ENCODE measurements at places on chromosomes 5 and 9.

DNA sequence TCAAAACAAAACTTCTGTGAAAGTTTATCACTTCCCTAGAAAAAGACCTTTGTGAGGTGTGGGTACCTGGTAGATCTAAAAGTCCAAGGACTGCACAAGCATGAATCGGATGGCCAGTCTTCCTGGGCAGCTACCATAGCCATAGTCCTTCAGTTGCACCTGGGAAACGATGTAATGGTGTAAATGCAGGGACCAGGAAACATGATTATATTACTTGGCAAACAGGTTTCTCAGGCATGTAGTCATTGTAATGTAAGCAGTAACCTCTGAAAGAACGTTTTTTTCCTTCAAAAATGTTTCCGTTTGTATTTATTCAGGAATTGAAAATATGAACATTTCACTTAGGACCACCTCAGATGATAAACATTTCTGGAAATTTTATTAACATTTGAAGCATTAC is 433.4 kb downstream of the DTWD2 start:
- no peak for DNase-seq

- DNase-seq, result no peak
Observed at GRCh38 chr5:106854922-106855321, 815.8 kb downstream of the EFNA5 start.

DNA sequence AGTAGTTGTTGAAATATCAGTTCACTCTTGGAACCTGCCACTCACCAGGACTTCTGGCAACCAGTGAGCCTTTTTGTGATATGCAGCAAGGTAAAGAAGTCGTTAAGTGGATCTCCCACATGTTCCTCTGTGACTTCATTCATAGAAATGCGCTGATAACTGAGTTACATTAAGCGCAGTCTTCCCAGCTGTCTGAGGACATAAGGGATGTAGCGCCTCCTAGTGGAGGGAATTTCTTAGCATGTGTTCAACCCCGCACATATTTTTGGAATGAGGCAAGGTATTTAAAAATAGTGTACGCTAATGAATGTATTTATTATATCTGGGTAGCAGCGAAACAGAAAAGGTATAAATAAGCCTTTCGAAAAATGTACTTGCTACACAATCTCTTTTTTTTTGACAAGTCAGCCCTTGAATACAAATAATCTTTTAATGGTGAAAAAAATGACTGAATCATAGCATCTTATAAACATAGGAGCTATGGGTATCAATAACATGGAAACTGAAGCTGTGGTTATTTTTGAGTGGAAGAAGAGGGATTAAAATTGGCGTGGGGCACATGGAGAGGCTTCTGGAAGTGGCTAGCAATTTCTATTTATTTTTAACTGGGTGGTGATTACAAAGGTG is 38.0 kb downstream of the PALM2AKAP2 start:
- no peak for DNase-seq

GRCh38 chr9:107462691-107463090 is 26.9 kb downstream of the KLF4 start:
- DNase-seq, result no peak

DNA sequence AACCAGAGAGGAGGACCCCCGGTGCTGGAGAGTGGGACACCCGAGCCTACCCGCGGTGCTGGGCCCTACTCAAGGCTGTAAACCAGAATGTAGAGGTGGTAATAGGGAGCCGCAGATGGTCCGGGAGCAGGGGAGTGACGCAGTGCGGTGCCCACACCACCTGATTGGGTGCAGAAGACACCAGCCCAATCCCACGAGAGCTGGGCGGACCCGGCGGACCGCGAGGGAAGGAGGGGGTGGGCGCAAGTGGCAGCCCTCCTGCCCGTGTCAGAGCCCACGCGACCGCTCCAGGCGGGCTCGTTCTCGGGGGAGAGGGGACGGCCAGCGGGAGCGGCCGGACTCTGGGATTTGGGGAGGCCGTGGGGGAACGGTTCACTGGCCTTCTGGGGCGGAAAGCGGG is 71.2 kb downstream of the C9orf50 start:
- peak; percentile 91 for DNase-seq

DNA sequence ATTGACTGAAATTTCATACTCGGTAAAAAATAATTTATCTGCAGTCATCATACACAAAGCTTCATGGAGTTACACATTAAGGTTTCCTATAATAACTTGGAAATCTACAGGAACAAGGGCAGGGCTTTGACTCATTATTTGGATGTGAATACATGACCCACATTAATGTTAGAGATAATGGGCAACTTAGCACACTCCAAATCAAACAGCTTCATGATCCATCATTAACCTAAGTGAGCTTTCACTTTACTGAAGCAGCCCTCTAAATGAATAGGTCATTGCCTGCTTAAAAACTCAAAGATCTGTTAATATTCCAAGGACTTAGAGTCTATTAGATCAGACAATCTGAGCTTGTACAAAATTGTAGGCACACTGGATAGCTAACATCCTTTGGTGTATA is 9.0 kb downstream of the CDH12 start:
- no peak for DNase-seq

GRCh38 chr9:715300-715699 is 126.2 kb upstream of the DMRT1 start:
- DNase-seq, result no peak

DNA sequence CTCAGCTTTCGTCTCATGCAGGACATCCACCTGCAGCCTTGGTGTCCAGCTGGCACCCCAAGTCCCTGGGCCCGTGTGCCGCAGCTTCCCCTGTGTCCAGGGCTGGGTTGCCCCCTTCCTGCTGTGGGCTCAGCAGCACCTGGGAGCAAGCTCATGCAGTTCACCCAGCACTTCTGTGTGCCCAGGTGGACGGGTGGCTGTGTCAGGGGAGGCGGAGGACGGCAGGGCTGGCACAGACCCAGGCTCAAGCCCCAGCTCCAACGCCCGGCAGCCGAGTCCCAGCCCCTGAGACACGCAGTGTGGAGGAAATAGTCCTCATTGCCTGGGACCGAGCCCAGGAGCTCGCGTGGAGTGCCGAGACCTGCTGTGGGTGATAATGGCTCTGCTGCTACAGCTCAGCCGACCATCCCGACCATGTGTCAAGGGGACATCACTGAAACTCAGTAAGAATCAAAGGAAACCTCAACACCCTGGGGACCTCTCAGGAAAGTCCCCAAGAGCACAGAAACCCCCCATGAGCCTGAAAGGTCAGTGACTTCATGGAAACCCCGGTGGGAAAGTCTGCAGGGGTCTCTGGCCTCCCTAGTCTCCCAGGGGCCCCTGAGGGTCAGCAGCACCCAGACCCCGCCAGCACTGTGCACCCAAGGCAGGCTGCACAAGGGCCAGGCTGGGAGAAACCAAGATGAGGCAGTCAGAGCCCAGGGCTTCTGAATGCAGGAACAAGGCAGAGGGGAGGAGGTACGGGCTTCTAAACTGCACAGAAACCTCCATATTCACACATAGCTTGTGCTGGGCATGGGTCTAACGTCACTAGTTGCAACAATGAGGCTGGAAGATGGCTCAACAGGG is 38.8 kb downstream of the LPCAT1 start:
- no peak for DNase-seq

DNA sequence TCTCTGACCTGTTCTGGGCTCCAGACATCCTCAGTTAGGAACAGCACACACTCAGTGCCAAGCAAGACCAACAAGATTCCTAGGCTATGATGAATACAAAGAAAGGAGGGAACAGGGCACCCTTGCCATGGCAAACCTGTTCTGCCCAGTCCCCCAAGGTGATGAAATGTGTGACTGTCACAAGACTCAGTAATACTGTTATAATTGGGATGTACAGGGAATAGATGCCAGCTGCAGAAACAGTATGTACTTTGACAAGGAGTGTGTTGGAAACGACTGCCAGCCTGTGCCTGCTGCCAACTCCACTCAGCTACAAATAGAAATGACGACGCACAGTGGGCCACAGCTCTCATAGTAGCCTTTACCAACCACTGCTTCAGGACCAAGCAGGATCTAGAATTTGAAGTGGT is 453.0 kb downstream of the EFNA5 start:
- DNase-seq, result peak; percentile 75

DNA sequence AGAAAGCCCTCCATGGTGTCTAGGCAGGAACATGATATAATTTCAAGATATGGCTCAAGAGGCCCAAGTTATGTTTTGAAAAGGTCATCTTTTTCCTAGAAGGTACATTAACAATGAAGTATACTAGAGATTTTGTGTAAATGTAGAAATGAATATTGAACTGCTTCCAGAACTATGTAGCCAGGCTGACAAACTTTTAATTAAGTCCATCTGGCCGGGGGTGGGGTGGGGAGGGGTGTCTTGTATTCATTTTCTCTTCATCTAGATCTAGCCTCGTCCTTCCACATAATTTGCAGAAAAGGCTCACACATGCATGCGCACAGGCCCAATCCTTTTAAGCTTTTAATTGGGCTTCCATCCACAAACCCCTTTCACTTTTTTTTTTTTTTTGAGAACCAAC is 323.3 kb downstream of the ARL15 start:
- DNase-seq, result no peak

- DNase-seq, result no peak
Observed at GRCh38 chr5:79436224-79436623, 77.7 kb downstream of the HOMER1 start.

DNA sequence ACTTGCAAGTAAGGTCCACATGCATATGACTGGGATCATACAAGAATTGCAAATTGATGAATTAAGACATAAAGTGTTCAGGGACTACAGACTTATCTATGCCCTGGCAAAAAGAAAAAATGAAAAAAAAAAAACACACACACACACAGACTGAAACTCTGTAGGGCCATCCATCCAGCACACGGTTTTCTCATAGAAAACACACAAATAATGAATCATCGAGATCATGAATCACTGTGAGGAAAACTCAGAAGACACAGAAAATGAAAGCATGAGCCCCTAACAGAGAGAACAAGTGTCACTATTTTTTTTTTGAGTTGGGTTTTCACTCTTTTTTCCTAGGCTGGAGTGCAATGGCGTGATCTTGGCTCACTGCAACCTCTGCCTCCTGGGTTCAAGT is 185.2 kb downstream of the IRX2 start:
- DNase-seq, result no peak

DNA sequence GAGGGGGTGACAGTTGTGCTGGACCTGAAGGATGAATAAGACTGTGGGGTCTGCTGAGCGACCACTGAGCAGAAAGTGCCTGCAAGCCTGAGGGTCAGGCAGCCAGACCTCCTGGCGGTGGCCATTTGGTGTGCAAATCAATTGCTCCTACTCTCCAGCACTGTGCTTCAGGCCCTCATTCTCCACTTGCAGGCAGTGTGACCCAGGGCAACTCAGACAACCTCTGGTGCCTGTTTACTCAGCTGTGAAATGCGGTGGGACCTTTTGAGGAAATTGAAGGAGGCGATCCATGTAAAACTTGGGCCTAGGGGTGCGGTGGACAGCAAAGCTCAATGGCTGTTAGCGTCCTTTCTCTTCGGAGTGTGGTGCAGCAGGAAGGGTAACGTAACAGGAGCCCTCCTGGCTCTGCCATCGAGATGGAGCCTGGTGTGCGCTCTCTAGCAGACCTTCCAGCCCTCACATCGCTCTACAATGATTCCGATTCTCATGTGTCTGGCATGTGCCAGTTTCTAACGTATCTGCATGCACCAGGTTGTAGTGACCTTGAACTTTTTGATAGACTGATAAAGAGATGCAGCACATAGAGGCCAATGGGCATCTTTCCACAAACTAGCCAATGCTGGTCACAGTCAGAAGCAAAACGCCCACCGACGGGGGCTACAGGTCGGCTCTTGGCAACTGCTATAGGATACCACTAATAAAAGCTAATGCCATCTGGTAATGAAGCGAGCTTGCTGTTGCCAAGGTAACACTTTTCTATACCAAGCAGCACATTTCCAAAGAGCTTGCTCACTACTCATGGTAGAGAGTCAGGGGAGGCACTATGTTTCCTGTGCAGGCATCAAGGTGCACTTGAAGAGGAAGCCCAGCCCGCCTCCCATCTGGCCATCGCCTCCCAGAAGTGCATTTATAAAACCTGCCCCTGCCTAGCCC is 159.7 kb upstream of the RAPGEF1 start:
- DNase-seq, result no peak

DNA sequence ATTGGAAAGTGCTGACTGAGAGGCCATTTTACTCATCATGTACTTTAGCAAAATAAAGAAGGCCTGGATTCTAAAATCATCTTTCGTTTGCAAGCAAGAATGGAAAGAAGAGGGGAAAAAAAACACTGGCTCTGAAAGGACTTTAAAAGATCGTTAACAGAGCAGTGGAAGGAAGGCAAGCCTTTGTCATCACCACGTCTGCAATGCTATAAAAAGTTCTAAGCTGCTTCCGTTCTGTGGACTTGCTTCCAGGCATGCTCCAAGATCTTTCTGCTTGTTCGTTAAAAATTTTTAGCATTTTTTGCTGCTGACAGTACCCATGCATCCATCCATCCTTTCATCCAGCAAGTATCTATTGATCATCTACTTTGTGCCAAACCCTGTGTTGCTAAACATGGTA is 226.5 kb downstream of the GABBR2 start:
- DNase-seq, result no peak

GRCh38 chr9:116355153-116355921 is 201.7 kb downstream of the PAPPA start:
- no peak for DNase-seq

DNA sequence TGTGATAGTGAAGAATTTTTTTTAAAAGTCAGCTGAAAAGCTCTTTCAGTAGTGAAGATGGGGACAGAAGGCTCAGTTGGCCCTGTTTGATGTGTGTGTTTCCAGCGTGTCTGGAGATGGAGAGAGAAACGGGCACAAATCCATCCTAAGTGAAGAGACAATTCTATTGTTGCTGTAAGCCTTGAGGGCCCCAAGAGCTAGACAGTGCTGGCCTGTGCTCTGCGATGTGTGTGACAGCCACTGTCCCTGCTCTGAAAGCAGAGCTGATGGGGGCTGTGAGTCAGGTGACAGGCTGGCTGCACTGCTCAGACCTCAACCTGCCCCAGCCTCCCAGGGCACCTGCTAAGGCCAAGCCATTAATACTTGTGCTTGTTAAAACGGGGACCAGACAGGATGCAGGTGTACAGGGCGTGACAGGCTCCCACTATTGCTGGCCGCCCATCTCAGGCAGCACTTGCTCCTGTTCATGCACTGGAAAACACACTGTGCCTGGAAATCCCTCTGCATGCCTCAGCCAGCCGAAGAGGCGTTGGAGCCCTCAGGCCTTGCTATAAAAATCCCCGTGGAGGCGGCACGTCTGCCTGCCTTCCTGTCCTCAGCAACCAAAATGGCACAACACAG is 44.6 kb upstream of the SEMA4D start:
- peak; percentile 79 for DNase-seq

- no peak for DNase-seq
Observed at GRCh38 chr5:55402199-55402598, 94.4 kb downstream of the MTREX start.

- peak; percentile 46 for DNase-seq
Observed at GRCh38 chr5:13946111-13946510, 1.6 kb upstream of the DNAH5 start.

DNA sequence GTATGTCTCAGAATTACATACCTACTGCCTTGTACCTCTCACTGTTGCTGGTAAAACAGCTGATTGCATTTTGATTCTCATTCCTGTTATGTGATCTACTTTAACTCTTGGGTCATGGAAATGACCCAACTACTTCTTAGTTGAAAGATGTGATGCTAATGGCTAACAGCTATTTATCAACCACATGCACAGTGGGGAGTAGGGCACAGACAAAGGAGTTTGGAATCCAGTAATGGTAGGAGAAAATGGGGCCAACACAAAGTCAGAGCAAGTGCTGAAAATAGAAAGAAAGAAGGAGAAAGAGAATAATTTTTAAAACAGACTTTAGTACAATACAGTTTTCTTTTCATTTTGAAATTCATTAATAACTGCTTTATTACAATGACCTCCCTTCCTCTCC is 241.0 kb downstream of the PTPRD start:
- no peak for DNase-seq

GRCh38 chr5:31247381-31247780 is 53.9 kb downstream of the CDH6 start:
- DNase-seq, result no peak

Measured in dorsolateral prefrontal cortex (tissue), 122 donors.